ENCODE measurements at places on chromosomes 2 and 18.

- no peak for DNase-seq
Measured at GRCh38 chr18:79900610-79901570, 50.6 kb downstream of the SLC66A2 start.

DNA sequence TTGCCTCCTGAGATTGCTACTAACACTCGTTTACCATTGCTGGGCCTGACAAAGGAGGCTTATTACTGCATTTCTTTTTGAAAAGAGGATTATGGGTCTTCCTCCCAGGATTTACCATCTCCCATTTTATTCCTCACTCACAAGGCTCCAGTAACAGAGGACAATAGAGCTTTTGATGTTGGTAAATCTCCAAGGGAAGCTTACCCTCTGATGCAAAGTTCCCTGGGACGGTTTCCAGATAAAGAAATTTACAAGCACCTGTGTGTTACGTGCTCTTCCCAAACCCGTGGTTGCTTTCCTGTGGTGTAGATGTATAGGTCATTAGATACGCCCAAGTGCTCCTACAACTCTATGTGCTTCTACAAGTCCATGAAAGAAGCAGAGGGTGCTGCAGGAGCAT lies 17.1 kb downstream of the VSNL1 start:
- no peak for DNase-seq

DNA sequence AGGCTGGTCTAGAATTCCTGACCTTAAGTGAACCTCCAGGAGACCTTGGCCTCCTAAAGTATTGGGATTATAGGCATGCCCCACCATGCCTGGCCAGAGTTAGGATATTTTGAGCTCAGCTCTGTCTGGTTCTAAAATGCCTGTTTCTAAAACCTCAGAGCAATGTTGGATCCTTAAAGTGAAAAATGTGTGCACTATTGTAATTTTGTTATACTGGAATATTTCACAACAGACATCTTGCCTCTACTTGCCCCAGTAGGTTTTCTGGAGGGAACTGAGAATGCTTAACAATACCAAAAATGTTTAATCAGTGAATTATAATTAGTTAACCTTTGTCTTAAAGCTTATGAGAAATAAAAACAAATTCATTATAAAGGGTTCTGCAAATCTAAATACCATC lies 144.6 kb upstream of the CCDC195 start:
- no peak for DNase-seq

GRCh38 chr2:105129722-105130232 lies 91.9 kb downstream of the MRPS9 start:
- no peak for DNase-seq

DNA sequence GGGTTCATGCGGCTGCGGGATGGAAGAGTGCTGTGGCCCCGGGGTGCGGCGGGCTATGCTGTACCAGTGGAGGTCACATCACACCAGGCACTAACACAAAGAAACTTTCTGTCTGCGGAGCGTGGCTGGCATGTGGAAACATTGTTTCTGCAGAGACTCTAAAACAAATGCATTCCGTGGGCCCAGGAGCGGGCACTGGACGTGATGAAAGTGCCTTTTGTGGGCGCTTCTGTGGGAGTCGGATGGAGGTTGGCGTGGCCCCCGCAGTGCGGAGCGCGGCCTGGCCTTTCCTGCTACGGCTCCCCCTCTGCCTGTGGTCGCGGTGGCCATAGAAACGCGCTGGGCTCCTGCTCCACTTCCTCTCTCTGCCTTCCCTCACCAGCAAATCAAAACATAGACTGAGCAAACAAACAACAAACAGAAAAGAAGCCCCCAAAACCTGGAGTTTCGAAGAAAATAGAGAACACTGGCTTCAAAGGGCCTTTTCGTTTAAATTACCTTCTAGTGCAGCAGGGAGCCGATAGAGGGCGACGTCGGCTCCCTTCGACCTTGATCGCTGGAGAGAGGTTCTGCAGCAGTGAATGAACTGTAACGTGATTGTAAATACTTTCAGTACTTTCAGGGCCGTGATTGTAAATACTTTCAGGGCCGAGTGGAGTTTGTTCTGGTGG lies 51.4 kb downstream of the KIF5C start:
- DNase-seq, result no peak

DNA sequence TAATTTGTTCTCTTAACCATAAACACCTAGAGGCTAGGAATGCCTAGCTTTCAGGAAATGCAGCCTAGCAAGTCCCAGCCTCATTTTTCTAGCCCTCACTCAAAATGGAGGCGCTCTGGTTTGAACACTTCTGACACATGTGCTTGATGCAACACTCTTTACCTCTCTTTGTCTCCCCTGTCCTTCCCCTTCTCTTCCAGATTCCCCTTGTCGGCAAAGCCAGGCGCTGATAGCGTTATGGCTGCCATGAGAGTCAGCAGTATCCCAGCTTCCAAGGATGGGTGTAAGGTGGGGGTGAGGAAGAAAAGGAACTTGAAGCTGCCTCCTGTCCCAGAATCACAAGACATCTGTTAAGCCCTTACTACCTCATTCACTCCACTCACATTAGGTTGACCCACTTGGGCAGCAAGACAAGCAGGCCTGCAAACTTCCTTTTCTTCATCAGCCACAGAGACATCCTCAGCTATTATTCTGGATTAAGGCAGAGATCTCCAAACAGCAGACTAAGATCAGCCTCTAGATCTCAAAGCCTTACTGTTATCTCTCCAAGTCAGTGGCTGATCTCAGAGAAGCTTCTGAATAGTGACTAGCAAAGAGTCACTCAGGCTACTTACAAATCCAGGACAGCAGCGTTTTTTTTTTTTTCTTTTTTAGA lies 1.9 kb upstream of the ST3GAL5 start:
- no peak for DNase-seq

DNA sequence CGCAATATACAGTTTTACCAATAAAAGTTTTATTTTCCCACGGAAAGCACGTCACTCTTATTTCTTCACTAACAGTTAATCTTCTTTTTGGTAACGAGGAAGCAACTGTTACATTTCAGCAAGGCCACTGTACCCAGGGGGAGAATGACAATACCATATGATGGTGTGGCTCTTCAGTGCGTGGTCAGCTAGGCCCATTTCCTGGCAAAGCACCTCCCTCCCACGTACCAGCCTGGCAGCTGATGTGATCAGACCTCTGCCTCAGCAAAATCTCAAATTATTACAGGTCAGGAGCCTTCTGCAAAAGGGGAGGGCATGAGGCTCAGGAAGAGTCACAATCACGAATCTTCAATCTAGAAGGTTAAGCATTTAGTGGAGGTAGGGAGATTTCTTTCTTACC lies 55.4 kb downstream of the KLF7 start:
- DNase-seq, result no peak

DNA sequence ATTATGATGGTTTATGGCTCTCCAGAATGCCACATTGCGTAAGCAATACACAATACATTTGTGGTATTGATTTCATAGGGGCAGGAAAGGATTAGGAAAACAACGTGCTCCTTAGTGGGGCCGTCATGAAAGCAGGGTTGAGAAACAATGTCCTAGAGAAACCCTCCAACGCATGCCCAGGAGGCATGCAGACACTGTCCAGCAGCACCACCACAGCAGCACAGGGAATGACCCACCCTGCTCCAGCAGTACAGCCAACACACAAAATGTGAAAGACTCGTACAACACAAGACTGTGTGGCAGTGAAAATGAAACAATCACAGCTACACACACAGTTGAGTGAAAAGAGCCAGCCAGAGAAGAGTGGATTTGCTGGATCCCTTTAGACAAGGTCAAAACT lies 66.3 kb downstream of the FAM168B start:
- no peak for DNase-seq

DNA sequence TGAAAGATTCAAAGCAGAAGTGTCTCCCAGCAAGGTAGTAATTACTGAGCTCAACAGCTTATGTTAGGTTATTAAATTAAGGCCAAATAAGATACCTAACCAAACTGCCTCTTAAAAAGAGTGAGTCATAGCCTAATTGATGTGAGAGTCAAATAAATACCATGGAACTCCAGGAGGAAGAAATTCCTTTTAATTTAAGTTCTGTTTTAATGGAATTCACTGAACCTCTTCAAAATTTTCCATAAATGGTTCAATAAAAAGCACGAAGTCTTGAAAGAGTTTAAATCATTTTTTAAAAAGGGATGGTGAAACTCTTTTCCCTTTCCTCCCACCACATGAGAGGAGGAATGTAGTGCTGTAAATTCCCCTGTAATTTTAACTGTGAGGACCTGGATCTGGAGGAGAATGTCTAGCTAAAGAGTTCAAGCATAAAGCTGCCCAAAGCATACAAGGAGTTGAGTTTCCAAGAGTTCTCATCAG lies 180.8 kb upstream of the MMADHC start:
- DNase-seq, result no peak

- no peak for DNase-seq
Measured at GRCh38 chr18:39748727-39749126, 2183.1 kb upstream of the CELF4 start.

- no peak for DNase-seq
Measured at GRCh38 chr2:223854741-223855140, 17.4 kb upstream of the AP1S3 start.

DNA sequence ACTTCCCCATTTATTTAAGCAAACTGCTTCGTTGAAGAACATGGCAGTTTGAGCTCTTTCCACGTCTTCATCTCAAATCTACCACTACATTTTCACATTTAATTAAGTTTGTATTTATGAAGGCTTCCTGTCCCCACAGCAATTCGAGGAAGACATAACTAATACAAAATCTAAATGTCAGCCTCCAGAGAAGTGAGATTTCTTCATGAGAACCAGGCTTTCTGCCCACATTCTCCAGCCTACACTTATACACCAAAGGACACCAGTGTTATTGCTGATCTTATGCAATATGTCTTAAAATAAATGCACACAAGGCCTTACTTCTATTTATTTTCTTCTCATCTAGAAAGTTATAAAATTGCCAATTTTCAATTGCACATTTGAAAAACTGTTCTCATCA lies 1209.3 kb upstream of the FAM98A start:
- no peak for DNase-seq

- DNase-seq, result no peak
Measured at GRCh38 chr2:196959734-196960338, 33.3 kb upstream of the PGAP1 start.

DNA sequence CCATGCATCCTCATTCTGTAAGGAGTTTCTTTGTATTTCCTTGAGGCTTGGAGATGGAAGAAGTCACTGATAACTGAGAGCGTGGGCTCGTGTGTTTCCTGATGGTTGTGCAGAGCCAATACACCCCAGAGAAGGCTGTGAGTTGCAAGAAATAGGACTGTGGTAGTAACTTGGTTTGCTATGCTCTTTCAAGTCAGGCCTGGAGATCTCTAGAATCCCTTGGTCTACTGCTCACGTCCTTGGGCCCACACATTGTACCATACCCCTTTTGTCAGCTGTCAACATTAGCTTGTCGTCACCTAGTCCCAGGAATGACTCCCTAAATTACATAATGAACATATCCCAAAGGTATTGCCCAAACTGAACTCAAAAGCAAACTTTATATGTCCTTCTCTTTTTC lies 238.3 kb upstream of the REV1 start:
- no peak for DNase-seq

DNA sequence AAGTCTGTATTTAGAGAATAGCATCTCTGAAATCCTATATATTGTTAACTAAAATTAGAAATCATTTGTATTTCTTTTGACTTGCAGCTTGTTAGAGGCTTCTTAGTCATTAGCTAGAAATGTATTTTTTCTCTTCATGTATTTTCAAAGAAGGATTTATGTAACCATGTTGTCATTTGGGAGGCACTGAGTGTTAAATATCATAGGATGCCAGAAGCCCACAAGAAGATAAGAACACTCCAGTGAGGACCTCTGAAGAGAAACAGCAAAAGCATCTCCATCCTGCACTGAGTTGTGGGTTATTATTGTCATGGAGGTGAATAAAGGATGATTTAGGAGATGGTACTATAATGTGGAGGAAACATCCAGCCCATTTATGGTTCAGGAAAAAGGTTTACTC lies 93.5 kb downstream of the UBE2E3 start:
- no peak for DNase-seq

- DNase-seq, result no peak
Measured at GRCh38 chr2:145080426-145080825, 560.5 kb upstream of the ZEB2 start.

- no peak for DNase-seq
Measured at GRCh38 chr2:28648147-28648546, 103.5 kb upstream of the PPP1CB start.

All from SW 1271 (cell line).